Smooth muscle cell of the brain vasculature (primary cell): ENCODE measurements at places on chromosomes 7 and 10.

DNA sequence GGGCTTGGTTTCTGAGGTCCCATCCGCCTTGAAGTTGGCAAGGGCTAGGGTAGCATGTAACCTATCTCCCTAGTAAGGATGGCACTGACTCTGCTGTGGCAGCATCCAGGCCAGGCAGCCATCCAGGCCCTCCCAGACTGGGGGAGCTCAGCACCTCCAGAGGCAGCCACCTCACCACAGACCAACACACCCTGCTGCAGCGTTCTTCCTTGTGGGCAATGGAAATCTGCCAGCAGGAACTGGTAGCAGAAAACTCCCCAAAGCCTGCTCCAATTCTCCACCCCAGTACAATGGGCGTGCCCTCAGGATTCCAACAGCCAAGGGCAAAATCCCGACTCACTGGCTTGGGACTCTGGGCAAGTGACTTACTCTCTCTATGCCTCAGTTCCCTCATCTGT, 27.5 kb downstream of the DLG5 start:
- DNase-seq = no peak

GRCh38 chr7:377080-378040, 87.4 kb downstream of the FOXL3 start:
- no peak for DNase-seq

GRCh38 chr7:147678943-147679342, 911.6 kb upstream of the C7orf33 start:
- DNase-seq = no peak

GRCh38 chr7:17773289-17773626, 167.0 kb downstream of the SNX13 start:
- DNase-seq = no peak

DNA sequence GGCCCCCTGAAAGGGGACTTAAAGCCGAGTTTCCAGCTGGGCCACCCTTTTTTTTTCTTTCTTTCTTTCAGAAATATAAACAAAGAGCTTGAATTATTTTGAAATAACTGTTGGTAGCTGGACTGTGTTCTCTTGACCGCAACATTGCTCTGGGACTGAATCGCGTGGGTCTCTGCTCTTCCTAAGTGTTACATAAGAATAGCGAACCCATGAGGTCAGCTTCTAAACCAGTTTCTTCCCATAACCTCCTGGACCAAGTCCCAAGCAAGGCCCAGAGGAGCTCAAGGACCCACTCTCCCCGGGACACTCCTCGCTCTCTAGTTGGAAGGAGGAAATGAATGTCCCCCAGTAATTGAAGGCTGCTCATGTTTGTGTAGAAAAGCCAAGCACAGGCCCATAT, 91.1 kb downstream of the CXCL12 start:
- DNase-seq = no peak

GRCh38 chr10:77494327-77494726, 143.3 kb downstream of the KCNMA1 start:
- peak; percentile 36 for DNase-seq

DNA sequence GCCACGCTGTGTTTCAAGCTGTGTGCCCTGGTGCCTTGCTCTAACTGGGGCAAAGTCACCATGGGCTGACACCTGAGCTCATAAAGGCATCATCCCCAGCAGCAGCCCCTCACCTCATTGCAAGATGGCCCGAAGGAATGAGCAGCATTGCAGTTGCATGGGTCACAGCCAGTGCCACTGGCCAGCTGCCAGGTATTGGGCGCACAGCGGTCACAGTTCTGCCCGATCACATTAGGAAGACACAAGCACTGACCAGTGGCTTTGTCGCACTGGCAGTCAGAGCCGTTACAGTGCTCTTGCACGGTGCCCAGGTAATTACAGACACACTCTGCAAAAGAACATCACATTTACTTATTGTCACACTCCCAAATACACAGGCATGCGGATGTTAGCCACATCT, 51.1 kb downstream of the LAMB1 start:
- DNase-seq = no peak
